ENCODE measurements at places on chromosomes 7 and 10. TPM values are rescaled to one million over a fixed set of nuclear protein-coding genes. Genes with fewer than 3 reads are reported as not detected.

PPP1R3A gene
- total RNA-seq = not detected

BUD23 gene
- 131 TPM for total RNA-seq

CYP26A1 gene
- 2.7 TPM for total RNA-seq

SORCS3 gene
- total RNA-seq = not detected

TYW1 gene
- 17.5 TPM for total RNA-seq

GATA3 gene
- 5.9 TPM for total RNA-seq

PIP gene
- total RNA-seq = not detected

ATRNL1 gene
- total RNA-seq = 0.25 TPM

SNX13 gene
- total RNA-seq = 18.2 TPM

MMD2 gene
- total RNA-seq = not detected

PON2 gene
- 275 TPM for total RNA-seq

NKX1-2 gene
- total RNA-seq = 0.04 TPM

UCMA gene
- not detected for total RNA-seq

GPRIN2 gene
- total RNA-seq = 24.9 TPM

CFAP46 gene
- total RNA-seq = 1.7 TPM

OR2A1 gene
- total RNA-seq = not detected

CAMK1D gene
- total RNA-seq = 7.6 TPM

PIK3CG gene
- not detected for total RNA-seq

LRRC18 gene
- total RNA-seq = not detected

ORAI2 gene
- total RNA-seq = 35.4 TPM

NRCAM gene
- 71.2 TPM for total RNA-seq

EIF5AL1 gene
- 2.3 TPM for total RNA-seq

TBL2 gene
- 51.8 TPM for total RNA-seq

ELOVL3 gene
- total RNA-seq = 0.22 TPM

NKX2-3 gene
- total RNA-seq = 0.06 TPM

TRPV6 gene
- not detected for total RNA-seq

LDB3 gene
- 0.04 TPM for total RNA-seq

ARL4A gene
- total RNA-seq = 44.9 TPM

SORBS1 gene
- 0.48 TPM for total RNA-seq

CHAT gene
- not detected for total RNA-seq

AGR2 gene
- 155 TPM for total RNA-seq

MEOX2 gene
- total RNA-seq = not detected

SLC39A12 gene
- not detected for total RNA-seq

CHST15 gene
- total RNA-seq = 9.0 TPM

CPED1 gene
- total RNA-seq = not detected

SVOPL gene
- total RNA-seq = not detected

TPST1 gene
- 10.1 TPM for total RNA-seq

UROS gene
- 67.0 TPM for total RNA-seq

PCDH15 gene
- not detected for total RNA-seq

ARPC1B gene
- total RNA-seq = 301 TPM

EPDR1 gene
- 81.3 TPM for total RNA-seq

HMX3 gene
- total RNA-seq = not detected

CDH23 gene
- 2.2 TPM for total RNA-seq

PLAU gene
- total RNA-seq = 163 TPM

KAZALD1 gene
- 2.8 TPM for total RNA-seq

SDHAF3 gene
- 16.6 TPM for total RNA-seq

APBB1IP gene
- total RNA-seq = 8.5 TPM

ODAD2 gene
- not detected for total RNA-seq
